ENCODE measurements at places on chromosomes 3 and 15.

- peak; percentile 91 for DNase-seq
Observed at GRCh38 chr3:124854009-124854408, 33.2 kb downstream of the ITGB5 start.

- DNase-seq, result no peak
Observed at GRCh38 chr15:88220443-88221335, 35.9 kb downstream of the NTRK3 start.

GRCh38 chr3:151644020-151644620 is 89.6 kb upstream of the AADACL2 start:
- DNase-seq, result no peak

DNA sequence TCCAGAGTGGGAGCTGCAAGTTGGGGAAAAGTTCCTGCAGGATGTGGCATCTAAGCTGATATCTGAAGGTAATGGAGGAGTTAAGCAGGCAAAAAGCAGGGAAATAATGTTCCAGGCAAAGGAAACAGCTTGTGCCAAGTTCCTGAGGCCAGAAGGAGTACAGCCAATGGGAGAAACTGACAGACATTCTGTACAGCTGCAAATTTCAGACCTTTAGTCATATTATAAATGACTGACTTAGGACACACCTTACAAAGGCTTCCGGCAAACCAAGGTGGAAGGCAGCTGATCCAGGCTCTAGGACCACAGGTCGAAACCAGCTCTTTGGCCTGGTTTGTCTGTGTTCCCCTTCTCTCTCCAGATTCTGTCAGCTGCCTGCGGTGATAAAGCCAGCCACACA is 9.3 kb downstream of the WWTR1 start:
- DNase-seq, result no peak

DNA sequence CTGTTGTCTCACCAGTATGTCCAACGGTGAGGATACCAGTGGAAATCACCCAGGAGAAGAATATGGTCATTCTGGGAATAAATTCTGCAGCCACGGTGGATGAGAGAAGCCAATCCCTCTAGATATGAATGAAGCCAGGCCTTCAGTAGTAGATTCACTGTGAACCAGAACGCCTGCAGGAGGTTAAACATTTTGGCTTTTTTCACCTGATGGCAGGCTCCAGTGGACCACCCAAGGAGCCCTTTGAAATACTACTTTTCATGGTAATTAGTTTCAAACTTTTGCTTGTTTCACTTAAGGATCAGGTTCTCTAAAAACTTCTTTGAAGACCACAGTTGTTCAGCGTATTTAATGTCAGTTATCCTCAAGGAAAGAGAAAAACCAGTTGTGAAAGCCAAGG is 353.4 kb downstream of the RORA start:
- no peak for DNase-seq

GRCh38 chr15:57376696-57377477 is 582 bp downstream of the CGNL1 start:
- no peak for DNase-seq

GRCh38 chr3:140420621-140421357 is 257.1 kb upstream of the TRIM42 start:
- peak; percentile 91 for DNase-seq

GRCh38 chr15:37885651-37886050 is 48.8 kb upstream of the TMCO5A start:
- peak; percentile 16 for DNase-seq

- DNase-seq, result no peak
Observed at GRCh38 chr3:39210078-39210477, 17.7 kb upstream of the XIRP1 start.

GRCh38 chr15:47741082-47741481 is 23.8 kb downstream of the SEMA6D start:
- DNase-seq, result no peak

DNA sequence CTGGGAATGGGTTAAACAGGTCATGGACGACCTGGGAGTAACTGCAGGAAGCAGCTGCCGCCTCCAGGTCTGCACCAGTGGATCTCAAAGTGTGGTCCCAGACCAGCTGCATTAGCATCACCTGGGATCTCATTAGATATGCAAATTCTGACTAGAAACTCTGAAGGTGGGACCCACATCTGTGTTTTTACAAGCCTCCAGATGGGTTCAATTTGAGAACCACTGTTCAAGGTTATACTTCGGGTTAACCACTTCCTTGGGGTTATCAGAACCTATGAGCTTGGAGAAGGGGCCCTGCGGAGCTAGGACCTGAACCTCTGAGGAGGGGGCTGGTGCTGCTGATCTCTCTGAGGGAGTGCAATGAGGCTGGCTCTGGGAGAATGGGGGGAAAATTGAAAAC is 324.8 kb upstream of the CTDSPL start:
- no peak for DNase-seq

- DNase-seq, result peak; percentile 68
Observed at GRCh38 chr3:64267721-64268604, 42.7 kb upstream of the PRICKLE2 start.

GRCh38 chr3:54780336-54780735 is 147.5 kb downstream of the LRTM1 start:
- DNase-seq, result no peak

- DNase-seq, result no peak
Observed at GRCh38 chr15:23415321-23415865, 31.6 kb downstream of the GOLGA6L2 start.

DNA sequence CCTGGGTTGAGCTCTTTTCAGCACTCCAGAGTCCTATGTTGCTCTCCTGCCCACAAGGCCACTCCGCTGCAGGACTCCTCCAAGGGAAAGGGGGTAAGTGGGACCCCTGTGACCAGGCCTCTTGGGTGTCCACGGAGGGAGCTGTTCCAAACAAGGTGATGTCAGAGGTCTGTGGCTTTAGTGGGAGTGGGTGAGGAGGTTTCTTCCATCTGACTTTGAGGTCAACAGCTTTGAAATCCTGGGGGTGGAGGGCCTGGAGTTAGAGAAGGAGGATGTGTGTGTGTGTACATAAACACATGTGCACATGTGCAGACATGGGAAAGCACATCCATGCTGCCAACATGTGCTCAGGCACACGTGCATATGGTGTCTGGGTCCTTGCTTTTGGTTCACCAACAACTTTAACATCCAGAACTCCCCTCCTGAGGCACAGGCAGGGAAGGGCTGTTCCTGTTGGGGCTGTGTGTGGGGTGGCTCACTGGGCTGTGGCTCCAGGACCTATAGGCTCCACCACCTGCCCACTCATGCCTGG is 51.4 kb upstream of the TMEM115 start:
- DNase-seq, result no peak

GRCh38 chr3:169077394-169077906 is 586.1 kb downstream of the MECOM start:
- DNase-seq, result no peak

DNA sequence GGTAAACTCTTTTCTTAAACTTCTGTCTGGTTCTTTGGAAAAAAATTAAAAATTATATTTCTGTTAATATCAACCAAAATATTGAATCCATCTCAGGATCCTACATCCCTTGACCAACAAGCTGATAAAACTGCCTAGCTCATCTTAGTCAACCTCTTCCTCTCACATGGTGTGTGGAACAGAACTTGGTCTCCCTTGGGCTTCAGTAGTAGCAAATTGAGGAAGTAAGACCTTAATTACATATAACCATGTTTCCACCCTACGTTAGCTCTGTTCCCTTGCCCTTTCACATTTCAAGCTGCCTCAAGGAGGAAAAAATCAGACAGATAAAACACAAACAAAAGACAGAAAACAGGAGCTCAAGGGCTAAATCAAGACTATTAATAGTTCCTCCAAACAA is 116.4 kb downstream of the GREM1 start:
- DNase-seq, result no peak

GRCh38 chr3:119035014-119035346 is 334 bp upstream of the IGSF11 start:
- no peak for DNase-seq

DNA sequence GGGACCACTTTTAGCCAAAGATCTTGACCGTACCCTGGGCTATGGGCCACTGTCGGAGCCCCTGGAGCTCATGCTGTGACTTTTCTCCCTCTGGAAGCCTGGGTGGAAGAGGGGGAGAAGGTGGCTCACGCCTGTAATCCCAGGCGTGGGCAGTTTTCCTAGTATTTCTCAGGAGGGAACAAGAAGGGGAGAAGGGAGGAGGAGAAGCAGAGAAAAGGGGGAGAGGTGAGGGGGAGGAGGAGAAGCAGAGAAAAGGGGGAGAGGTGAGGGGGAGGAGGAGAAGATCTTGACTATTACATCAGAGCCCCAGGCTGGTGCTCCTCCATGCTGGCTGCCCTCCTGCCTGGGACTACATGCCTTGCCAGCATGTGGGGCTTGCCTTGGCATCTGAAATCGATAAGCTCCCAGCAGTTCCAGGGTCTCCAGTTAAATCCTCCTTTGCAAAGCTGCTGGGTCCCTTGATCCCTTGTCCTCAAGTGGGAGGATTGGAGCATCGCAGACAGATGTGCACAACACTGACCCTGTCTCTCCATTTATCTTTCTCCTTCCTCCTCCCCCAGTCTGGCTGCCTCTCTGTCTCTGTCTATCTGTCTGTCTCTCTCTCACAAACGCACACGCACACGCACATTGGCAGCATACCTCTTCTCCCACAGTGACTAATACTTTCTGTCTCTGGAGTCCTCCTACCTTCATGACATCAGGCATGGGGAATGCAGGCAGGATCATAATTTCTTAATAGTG is 41.6 kb downstream of the MRAS start:
- peak; percentile 91 for DNase-seq

- DNase-seq, result peak; percentile 18
Observed at GRCh38 chr3:183534249-183534648, 21.3 kb downstream of the KLHL6 start.

DNA sequence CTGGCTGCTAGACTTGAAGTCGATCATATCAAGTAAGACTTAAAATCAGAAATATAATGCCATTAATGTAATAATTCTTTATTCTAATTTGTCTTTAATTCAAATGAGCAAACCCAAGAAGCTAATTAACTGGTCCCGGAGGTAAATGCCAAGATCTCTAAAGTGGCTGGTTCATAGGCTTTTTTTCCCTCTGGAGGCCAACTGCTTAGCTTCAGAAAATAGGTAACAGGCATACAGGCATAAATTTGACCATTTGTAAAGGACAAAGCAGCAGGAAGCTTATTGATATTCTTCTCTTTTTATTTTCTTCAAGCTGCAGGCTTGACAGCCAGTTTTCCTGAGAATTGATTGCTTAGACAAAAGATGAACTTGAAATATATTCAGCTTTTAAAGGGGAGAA is 158.6 kb upstream of the RAP2B start:
- DNase-seq, result no peak

- DNase-seq, result peak; percentile 18
Observed at GRCh38 chr3:58962816-58963215, 87.0 kb downstream of the CFAP20DC start.

GRCh38 chr3:55852326-55852725 is 365.2 kb upstream of the WNT5A start:
- DNase-seq, result no peak

DNA sequence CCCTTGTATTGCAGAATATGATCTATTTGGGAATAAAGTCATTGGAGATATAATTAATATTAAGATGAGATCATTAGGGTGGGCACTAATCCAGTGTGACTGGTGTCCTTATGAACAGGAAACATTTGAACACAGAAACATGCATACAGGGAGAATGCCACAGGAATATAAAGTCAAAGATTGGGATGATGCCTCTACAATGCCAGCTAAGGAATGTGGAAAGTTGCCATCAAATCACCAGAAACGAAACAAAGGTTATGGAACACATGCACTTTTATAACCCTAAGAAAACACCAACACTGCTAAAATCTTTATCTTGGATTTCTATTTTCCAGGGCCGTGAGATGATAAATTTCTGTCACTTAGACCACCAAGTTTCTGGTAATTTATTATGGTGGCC is 442.4 kb upstream of the BCHE start:
- peak; percentile 22 for DNase-seq

- no peak for DNase-seq
Observed at GRCh38 chr3:193873426-193874201, 262.3 kb upstream of the HES1 start.

DNA sequence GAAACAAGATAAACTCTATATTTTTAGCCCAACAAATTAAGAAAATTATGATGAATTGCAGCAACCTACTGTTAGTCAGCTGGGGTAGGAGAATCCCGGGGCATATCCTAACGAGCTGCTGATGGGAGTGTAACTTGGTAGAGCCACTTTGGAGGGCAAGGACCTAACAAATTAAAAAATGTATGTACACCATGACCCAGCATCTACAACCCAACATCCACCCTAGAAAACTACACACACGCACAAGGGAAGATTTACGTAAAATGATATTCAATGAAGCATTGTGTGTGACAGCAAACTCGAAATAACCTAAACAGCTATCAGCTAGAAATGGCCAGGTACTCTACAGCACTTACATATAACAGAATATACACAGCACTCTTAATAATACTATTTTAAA is 1.9 kb downstream of the BCL2A1 start:
- no peak for DNase-seq

DNA sequence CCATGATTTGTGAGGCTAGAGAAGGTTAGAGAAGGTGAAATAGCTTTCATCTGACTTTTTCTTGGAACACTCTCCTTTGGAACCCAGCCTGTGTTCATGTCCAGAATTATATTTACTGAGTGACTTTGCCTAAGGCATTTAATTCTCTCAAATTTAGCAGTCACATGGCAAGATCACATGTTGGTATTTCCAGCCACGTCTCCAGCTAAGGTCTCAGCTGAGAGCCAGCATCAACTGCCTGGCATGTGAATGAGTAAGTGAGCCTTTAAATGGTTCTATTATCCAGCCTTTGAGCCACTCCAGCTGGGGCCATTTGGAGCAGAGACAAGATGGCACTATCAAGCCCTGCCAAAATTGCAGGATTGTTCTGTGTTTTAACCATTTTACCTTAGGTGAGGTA is 130.2 kb upstream of the SGO1 start:
- DNase-seq, result no peak

- no peak for DNase-seq
Observed at GRCh38 chr15:64037116-64037515, 9.2 kb downstream of the DAPK2 start.

DNA sequence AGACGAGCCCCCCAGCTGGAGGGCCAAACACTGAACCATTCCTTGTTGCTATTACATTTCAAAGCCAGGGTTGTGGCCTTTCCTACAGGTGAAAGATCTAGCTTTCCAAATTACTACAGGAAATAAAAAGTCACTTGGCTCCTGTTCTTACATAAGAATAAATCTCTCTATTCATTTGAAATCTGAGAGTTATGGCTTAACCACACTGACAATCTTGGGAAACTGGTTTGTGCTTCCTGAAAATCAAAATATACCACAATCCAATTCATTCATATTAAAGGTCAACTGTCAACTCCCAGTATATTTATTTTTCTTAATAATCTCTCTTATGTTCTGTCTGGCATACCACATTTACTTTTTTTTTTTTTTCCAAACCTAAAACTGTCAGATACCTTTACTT is 103.7 kb upstream of the LMOD3 start:
- DNase-seq, result no peak

DNA sequence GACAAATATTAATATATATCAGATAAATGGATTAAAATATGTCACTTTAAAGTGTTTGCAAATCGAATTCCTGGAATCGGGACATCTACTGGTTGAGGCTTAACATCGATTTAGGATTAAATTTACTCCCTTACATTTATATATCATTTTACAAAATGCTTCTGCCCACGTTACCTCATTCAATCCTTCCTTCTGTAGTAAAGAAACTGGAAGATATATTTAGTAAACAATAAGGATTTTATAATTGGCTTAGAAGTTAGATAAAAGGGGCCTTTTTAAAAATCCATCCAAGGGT is 1.3 kb downstream of the CLPX start:
- no peak for DNase-seq
